Stomach (tissue), 19 donors: ENCODE measurements at places on chromosomes 11 and 22. TPM values are rescaled to one million over a fixed set of nuclear protein-coding genes. Genes with fewer than 3 reads are reported as not detected.
A peak's percentile ranks its signal among the peaks of the same experiment; 100 is the strongest.

DNA sequence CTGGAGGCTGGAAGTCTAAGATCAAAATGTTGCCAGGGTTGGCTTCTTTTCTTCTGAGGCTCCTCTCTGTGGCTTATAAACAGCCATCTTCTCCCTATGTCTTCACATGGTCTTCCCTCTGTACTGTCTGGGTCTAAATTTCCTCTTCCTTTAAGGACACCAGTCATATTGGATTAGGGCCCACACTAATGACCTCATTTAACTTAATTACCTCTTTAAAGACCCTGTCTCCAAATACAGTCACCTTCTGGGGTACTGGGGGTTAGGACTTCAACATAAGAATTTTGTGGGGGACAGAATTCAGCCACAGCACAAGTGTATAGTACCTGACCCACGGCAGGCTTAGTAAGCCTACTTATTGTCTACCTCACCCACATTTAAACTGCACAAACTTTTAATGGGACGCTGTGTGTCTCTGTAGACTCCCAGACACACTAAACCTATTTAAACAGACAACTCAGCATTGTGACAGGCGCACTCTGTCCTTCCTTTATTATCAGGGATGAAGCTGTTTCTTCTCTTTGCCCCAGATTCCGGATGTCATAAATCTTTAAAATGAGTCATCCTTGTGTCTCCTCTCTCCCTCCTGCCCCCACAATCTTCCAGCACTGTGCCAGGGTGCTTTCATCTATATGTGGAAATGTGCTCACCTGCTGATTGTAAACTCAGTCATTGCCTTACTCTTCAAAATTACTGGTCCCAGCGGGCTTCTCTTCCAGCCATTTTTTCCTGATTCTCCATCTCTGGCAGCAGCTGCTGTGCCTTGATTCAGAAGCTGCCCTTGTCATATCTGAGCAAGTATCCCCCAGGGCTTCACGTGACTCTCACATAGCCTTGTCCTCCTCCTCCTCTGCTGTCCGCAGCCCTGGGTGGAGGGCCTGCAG, 5.4 kb upstream of the MAPK8IP1 start:
- DNase-seq, result no peak

SRPRA gene
- 26.4 TPM for polyA plus RNA-seq

GRCh38 chr22:21571679-21572078, 4.2 kb downstream of the UBE2L3 start:
- no peak for DNase-seq

- no peak for DNase-seq
These were observed 229.3 kb downstream of the CASP12 start for GRCh38 chr11:104668797-104669463.

ACRV1 gene
- not detected for polyA plus RNA-seq

MTA2 gene
- polyA plus RNA-seq, result 44.6 TPM

GRCh38 chr22:28882545-28882877, 861 bp upstream of the ZNRF3 start:
- DNase-seq, result peak; percentile 69

GRCh38 chr22:23549198-23549595, 30.9 kb downstream of the IGLL1 start:
- no peak for DNase-seq

GRCh38 chr22:23124611-23125511, 16.9 kb downstream of the RSPH14 start:
- DNase-seq, result peak; percentile 62

DNA sequence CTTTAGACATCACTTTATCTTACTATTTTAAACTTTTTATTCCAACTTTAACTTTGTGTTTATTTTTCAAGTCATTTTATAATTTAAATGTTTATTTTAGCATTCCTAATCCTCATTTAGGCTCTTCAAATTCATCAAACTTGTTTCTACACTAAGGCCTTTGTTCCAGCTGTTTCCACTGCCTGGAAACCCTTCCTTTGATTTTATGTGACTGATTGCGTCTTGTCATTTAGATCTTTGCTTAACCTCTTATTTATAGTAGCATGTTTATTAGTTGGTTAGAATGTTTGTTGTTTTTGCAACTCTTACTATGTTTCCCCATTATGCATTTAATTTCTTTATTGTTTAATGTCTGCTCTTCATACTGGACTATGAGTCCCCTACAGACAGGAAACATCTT, 132.0 kb downstream of the FAM181B start:
- no peak for DNase-seq

GRCh38 chr11:19374151-19374569, 133.4 kb upstream of the E2F8 start:
- no peak for DNase-seq

VWCE gene
- 0.93 TPM for polyA plus RNA-seq
